ENCODE measurements at places on chromosomes 5 and 9.

DNA sequence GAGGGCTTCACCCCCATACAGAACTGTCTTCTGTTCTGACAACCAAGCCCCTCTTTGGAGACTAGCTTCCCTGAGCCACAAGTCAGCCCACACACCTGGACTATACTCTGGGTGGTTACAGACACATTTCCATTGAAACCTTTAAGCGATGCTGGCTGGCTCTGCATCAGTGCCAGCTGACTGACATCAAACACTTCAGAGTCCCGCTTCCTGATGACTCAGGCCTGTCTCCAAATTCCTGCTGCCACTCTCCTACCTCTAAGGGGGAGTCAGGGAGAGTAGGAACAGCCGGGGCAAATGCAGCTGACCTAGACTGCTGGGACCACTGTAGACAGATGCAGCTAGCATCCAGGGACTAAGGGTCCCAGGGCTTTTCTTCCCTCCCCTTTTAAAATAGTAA is 59.4 kb downstream of the SIL1 start:
- no peak for DNase-seq

DNA sequence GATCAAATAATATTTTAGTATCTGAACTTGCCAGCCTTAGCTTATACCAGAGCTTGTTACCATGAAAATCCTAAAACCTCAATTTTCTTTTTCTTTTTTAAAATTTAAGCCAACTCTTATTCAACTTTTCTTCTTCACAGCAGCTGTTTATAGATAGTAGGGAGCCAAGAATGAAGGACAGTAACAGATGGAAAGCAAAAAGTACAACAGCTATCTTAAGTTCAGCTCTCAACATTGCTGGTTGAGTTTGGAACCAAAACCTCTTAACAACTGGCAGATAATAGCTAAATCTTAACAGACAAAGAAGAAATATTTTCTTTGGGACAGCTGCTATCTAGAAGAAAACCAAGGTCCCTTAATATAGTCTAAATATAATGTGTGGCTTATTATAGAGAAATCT is 74.7 kb downstream of the PJA2 start:
- DNase-seq: no peak

DNA sequence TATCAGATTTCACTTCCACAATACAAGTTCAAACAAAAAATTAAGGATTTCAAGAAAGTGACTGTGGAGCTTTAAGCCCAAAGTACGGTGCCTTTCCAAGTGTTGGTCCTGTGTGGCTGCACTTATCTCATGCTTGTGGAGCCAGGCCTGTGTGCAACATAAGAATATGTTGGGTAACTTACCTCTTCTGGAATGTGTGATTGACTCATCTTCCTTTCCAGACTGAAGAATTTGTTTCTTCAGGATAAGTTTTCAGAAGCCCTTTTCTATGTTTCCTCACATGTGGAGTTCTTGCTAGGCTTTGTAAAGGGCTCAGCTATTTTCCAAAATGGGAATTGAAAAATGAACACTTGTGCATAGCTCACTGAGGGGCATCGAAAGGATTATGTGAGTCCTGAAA is 485.1 kb upstream of the PAPPA start:
- DNase-seq: no peak

- no peak for DNase-seq
Observed at GRCh38 chr5:17294639-17295311, 77.3 kb downstream of the BASP1 start.

DNA sequence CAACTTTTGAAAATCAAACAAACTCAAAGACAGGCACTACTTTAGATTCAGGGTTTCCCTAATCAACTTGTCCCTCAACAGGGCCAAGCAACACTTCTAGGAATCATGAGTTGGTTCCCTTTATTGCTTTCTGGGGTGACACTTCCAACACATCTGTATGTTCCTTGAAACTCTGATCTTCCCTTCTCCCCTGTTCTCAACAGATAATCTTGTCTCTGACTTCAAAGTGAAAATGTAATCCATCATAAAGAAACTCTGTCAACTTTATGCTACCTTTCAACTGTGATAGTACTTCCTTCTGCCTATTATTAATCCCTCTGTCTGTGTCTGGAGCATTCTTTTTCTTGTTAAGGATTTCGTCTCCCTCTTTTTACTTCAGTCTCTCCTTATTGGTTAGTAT is 250.1 kb upstream of the MEF2C start:
- no peak for DNase-seq

DNA sequence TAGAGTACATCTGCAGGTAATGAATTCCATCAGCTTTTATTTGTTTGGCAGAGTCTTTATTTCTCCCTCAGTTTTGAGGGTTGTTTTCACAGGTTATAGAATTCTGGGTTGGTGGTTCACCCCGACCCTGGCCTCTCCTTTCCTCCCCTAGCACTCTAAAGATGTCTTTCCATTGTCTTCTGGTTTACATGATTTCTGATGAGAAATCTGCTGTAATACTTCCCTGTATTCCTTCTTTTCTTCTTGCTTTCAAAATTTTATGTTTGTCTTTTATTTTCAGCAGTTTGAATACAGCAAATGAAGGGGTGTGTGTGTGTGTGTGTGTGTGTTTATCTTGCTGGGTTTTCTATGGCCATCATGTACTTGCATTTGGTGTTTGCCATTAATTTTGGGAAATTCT is 312.0 kb upstream of the RPS23 start:
- DNase-seq: no peak

- no peak for DNase-seq
Observed at GRCh38 chr9:37383393-37383792, 39.1 kb upstream of the GRHPR start.

DNA sequence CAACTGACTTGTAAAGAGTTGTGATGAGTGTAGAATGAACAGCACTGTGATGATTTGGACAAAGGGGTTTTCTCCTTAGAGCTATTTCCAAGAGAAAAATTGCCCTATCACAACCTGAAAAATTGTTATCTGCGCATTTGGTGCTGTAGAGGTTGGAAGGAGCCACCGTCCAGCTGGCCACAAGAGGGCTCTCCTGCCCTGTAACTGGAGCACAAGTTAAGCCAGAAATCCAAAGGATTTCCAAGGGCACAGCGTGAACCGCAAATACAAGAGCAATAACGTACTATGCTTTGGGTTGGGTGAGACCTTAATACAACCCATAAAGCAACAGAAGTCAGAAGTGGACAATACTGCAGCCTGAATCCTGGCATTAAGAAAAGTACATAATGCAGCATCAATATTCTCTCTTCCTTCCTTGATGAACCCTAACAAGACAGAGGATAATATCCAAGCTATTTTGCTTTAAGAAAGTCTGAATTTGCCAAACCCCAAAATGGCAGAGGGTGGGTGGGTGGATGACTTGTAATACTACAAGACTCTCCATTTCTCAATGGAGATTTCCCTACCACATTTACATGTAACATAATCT is 56.8 kb upstream of the SMIM32 start:
- peak; percentile 26 for DNase-seq

DNA sequence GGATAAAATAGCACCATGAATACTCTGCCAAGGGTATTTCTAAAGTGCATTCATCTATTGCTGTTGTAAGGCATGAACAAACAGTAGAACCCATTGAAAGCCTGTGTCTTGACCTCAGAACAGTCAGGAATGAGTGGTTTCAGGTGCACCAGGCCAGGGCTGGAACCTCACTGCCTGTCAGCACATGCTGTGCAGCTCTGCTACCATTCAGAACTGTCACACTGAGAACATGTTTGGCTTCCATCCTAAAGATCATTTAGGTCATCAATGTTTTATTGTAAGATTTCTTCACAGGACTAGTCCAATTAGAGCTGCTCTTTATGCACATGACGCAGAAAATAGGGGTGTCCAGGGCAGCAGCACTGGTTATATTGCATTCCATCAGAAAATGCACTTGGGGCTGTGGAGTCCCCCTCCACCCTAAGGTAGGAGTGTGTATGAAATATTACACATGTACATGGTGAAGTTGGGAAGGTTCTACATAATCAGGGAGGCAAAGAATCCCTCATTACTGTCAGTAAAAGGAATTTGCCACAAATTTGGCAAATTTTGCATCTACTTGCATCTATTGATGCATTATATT is 408.0 kb downstream of the CTNND2 start:
- no peak for DNase-seq

GRCh38 chr5:162160401-162160800 is 92.8 kb downstream of the GABRG2 start:
- DNase-seq: no peak

DNA sequence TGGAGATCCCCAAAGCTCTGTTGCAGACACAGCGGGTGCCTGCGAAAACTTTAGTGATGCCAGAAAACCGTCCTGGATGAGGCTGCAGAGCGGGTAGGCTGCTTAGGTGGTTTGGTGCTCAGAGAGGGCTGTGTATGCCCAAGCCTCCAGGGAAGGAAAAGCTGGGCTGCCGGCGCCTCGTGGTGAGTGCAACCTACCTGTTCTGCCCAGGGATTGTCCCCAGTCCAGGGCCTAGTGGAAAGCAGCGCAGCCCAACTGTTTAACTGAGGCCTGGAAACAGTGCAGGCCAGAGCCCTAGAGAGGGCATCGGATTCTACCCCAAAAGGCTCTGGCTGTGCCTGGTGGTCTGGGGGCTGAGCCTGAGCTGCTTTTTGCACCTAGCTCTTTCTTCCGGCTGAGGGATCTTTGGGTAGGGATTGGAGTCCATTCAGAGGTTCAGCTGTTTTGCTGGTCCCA is 2.8 kb downstream of the LMX1B start:
- no peak for DNase-seq

DNA sequence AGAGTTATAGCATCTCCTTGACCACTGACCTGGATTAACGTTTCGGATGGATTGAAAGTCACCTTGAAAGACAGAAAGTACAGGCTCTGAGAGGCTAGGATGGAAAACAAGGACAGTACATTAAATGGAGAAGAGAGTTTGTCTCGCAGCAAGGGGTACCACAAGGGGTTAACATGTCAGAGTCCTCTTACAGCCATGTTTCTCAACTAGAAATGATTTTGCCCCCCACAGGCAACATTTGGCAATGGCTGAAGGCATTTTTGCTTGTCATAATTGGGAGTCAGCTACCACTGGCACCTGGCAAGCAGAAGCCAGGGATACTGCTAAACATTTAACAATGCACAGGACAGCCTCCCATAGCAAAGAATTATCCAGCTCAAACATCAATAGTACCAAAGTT is 90.8 kb upstream of the EQTN start:
- no peak for DNase-seq

DNA sequence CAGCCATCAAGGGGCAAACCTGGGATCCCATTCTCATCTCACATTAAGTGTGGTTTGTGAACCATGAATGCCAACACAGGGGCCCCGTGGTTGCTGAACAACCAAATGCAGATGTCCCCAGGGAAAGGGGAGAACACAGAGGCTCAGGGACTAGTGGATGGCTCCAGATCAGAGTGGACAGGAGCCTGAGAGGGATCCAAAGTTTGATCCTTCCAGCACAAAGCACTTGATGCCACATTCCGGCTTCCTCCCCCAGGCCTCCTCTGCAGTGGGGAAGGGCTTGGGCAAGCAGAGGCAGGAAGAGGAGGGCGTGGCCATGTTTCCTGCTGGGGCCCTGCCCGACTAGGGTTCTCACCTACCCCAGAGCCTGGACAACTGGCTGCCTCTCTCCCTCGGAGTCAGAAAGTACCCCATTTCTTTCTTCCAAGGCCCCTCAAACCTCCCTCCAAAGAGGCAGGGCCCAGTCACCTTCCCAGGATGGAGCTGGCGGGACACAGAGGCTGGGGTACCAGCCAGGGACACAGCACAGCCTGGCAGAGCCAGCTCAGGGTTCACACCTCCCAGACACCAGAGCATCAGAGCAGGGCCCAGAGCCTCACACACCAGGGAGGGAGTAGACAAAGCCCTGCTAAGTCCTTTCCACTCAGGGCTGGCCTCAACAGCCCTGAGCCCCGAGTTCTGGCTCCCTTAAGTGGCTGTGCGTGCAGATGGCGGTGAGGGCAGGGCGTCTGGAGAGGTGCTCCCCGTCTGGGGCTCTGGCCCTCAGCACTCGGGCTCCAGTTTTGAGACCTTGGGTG is 4.3 kb upstream of the RNF44 start:
- DNase-seq: no peak

DNA sequence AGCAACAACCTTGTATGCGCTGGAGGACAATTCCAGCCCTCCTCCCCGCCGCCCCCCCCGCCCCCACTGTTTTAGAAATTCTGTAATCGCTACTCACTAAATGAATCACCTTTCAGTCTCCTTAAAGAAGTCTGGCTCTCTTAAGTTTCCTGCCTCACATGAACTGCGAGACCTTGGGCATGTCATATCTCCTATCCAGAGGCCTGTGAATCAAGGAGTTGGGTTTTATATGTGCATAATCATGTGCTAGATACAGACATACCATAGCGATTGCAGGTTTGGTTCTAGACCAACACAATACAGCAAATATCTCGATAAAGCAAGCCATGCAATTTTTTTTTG is 337 bp upstream of the DMAC1 start:
- no peak for DNase-seq

GRCh38 chr5:151213803-151214613 is 9.9 kb downstream of the CCDC69 start:
- DNase-seq: peak; percentile 32

DNA sequence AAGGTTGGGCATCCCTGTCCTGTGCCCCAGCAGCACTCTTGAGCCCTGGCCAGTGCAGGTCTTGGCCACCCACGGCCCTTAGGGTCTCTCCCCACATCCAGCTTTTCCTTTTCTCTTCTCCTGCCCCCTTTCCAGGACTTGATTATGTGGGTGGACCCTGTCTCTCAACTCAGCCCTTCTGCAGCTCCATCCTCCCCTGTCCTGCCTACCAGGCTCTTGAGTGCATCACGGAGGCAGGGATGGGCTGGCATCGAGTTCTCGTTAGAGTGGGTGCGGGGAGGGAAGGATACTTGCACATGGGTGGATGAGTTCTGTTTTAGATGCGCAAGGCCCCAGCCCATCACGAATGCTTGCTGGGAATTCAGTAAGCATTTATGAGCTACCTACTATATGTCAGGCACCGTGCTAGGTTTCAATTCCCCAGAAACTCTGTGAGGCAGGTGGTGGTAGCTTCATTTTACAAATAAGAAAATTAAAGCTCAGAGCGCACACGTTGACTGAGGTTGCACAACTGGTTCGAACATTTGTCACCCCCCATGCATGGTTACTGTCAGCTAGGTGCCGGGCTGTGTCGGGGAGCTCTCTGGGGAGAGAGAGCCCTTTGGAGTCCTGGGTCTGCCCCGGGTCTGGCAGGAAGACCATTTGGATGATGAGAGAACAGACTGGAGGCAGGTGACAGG is 144.6 kb upstream of the PITX1 start:
- DNase-seq: no peak

DNA sequence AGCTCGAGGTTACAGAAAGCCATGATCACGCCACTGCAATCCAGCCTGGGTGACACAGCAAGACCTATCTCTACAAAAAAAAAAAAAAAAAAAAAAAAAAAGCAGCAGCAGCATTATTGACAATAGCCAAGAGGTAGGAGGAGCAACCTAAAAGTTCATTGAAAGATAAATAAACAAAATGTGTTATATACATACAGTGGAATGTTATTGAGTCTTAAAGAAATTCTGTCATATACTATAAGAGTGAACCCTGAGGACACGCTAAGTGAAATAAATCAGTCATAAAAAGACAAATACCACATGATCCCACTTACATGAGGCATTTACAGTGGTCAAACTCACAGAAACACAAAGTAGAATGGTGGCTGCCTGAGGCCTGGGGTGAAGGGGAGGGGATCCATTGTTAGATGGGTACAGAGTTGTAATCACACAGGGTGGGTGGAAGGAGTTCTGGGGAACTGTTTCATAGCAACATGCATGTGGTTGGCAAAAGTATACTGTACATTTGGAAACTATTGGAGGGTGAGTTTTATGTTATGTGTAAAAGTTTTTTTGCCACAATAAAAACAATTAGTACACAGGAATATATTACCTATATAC is 77.2 kb downstream of the MLLT3 start:
- no peak for DNase-seq

- no peak for DNase-seq
Observed at GRCh38 chr9:105173306-105173705, 71.1 kb upstream of the SLC44A1 start.

GRCh38 chr5:14414656-14415023 is 167.0 kb upstream of the OTULINL start:
- DNase-seq: no peak

All from hypothalamus (tissue), 51 donors.